Breast epithelium (tissue), 4 donors: ENCODE measurements at places on chromosomes 3 and 15. TPM values are rescaled to one million over a fixed set of nuclear protein-coding genes. Genes with fewer than 3 reads are reported as not detected.

The CA12 gene
- 11.7 TPM for total RNA-seq

The THAP10 gene
- 1.8 TPM for total RNA-seq

The CLEC3B gene
- total RNA-seq = 479 TPM

The C3orf80 gene
- 0.16 TPM for total RNA-seq

The WWTR1 gene
- total RNA-seq = 53.6 TPM

The IL17RD gene
- 3.0 TPM for total RNA-seq

The AKAP13 gene
- 331 TPM for total RNA-seq

The FANCD2OS gene
- total RNA-seq = not detected

The GABRR3 gene
- not detected for total RNA-seq

The SCAMP5 gene
- total RNA-seq = 2.2 TPM

The UBE2E1 gene
- total RNA-seq = 86.4 TPM

The PLA2G4D gene
- total RNA-seq = not detected

The SPPL2A gene
- total RNA-seq = 162 TPM

The DAPK2 gene
- 37.3 TPM for total RNA-seq

The SLC28A2 gene
- not detected for total RNA-seq

The ACAA1 gene
- 87.5 TPM for total RNA-seq

The CCR5 gene
- total RNA-seq = 0.73 TPM

The FAM174B gene
- total RNA-seq = 34.7 TPM

The TM6SF1 gene
- 8.5 TPM for total RNA-seq

The PSMA4 gene
- 102 TPM for total RNA-seq

The CEMIP gene
- under 0.01 TPM for total RNA-seq

The TNFAIP8L3 gene
- 2.5 TPM for total RNA-seq

The ANO10 gene
- 31.8 TPM for total RNA-seq

The SLC25A20 gene
- 37.3 TPM for total RNA-seq

The GOLGA8R gene
- total RNA-seq = 4.2 TPM

The ARPP21 gene
- not detected for total RNA-seq

The CATSPER2 gene
- 10.2 TPM for total RNA-seq

The SLC22A14 gene
- not detected for total RNA-seq

The TUSC7 gene
- not detected for total RNA-seq

The OXTR gene
- total RNA-seq = 105 TPM

The TGM5 gene
- 1.6 TPM for total RNA-seq

The C3orf52 gene
- total RNA-seq = 8.5 TPM

The ZPLD1 gene
- 0.33 TPM for total RNA-seq

The KIF7 gene
- 10.1 TPM for total RNA-seq

The SH2D7 gene
- total RNA-seq = not detected

The ZMYND10 gene
- total RNA-seq = 0.32 TPM

The GPR87 gene
- total RNA-seq = 2.6 TPM

The SCN11A gene
- total RNA-seq = 0.33 TPM

The CCDC54 gene
- not detected for total RNA-seq

The DNAJB8 gene
- total RNA-seq = not detected

The TP63 gene
- 47.7 TPM for total RNA-seq
